ENCODE measurements at places on chromosomes 3 and 15.

- ATAC-seq, result peak; percentile 46
Measured at GRCh38 chr3:151268267-151269235, 9.8 kb downstream of the P2RY14 start.

DNA sequence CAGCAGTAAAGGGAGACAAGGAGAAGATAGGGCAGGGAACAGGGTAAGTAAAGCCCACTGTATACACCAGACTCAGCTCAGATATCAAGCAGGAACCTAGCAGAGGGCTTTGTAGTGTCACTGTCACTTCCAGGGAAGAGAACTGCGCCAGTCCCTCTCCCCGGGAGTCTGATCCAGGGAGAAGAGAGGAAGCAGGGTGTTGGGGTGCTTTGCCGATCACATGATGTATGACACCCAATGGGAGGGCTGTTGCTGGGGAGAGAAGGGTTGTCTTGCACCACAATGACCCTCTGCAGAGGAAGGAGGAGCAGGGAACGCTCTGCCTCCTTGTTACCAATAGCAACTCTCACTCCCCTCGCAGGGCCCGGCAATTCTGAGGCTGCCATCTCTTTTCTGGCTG lies 147.2 kb upstream of the SLC2A2 start:
- ATAC-seq, result no peak

DNA sequence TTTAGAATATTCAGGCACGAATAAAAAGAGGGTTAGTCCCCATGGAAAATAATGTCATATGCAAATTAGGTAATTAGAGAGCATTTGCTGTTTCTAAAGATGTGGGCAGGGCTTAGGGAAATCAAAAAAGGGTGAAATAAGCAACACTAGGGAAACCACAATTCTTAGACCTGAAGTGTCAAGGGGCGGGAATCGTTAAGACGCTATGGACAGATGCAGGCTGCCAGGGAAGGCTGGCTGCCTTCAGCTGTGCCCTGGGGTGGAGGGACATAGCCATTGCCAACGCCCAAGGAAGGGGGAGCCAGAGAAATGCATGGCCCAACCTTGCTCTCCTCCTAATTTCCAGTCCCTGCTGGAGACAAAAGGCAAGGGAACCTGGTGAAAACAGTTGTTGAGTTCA lies 141.7 kb upstream of the PROK2 start:
- ATAC-seq, result no peak

GRCh38 chr3:41041462-41041861 lies 157.8 kb upstream of the CTNNB1 start:
- no peak for ATAC-seq

DNA sequence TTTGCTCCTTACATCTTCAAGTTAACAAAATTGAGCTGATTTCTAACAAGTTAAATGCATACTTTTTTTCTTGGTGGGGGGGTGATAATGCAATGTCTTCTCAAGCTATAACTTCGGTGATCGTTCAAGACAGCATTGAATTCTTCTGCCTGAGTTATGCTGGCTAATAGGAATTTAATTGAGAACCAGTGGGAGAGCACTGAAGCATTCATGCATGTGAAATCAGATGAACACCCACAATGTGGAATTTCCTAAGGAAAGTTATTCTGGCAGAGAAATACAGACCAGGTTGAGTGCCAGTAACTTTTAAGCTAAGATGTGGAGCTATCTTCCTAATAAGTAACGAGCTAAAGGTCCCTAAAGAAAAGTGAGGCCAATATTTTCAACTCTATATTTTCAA lies 3.0 kb downstream of the SPATA16 start:
- ATAC-seq, result no peak

- no peak for ATAC-seq
Measured at GRCh38 chr15:91870876-91871537, 17.5 kb downstream of the SLCO3A1 start.

DNA sequence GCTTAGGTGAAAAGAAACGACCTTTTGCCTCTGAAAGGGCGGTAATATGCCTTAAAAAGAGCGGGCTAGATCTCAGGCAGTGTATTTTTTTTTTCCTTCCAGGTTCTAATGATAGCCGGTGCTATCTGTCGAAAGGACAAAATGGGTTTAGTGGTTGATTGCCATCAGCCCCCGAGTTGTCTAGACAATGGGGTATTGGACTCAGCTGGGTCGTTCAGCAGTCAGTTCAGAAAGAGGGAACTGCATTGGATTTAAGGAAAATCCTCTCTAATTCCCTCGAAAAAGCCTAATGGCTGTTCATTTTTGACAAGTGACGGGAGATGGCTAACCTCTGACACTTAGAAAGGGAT lies 728 bp downstream of the EIF2B5 start:
- ATAC-seq, result no peak

- ATAC-seq, result no peak
Measured at GRCh38 chr15:68706256-68706655, 114.4 kb downstream of the ANP32A start.

DNA sequence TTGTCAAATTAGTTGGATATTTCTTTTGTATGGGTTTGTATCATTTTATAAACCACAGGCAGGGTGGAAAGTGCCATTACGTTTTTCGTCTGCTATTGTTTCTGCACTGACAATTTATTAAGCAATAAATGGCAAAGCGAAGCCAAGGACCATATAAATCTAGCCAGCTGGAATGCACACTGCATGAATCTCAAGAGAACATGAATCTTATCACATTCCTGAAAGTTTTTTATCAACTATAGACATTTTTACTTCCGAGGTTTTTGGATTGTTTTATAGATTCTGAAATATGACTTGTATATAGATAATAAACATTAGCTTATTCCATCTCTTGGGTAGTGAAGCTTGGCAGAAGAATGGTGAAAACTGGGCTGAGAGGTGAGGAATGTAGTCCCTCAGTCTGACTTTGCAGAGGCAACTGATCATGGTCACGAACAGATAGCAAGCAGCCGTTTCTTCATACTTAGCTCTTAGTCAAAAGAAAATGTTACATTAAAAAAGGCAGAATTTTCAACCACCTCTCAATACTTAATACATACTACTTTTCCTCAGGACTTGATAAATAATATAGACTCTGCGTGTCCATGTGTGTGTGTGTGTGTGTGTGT lies 102.7 kb downstream of the OSBPL10 start:
- ATAC-seq, result no peak

DNA sequence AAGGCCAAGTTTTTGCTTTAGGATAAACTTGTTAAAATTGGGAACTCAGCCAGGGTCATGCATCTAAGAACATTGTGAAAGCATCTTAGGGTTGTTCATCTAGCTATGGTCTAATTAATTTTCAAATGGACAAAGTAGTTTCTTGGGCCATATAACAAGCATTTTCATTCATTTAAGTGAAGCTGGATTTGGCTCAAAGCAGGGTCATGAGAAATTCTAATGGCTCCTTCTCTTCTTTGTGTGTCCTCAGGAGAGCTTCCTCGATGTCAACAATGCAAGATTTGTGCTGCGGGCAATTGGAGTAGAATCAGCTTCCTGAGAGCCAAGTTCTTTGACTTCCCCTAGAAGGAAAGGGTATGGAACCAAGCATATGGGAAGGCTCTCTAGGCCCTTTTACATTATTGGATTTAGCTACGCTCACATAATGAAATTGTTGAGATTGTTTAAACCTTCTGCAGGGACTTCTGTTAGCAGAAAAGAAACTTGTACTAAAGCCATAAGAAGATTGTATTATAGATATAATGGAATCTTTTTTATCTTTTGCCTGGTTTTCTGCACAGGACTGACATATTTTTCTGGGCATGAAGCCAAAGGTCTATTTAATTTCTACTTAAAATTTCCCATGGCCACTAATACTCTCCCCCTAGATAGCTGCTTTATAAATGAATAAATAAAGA lies 1.8 kb upstream of the SAMMSON start:
- ATAC-seq, result no peak

- ATAC-seq, result peak; percentile 55
Measured at GRCh38 chr15:73704869-73705645, 20.9 kb downstream of the CD276 start.

DNA sequence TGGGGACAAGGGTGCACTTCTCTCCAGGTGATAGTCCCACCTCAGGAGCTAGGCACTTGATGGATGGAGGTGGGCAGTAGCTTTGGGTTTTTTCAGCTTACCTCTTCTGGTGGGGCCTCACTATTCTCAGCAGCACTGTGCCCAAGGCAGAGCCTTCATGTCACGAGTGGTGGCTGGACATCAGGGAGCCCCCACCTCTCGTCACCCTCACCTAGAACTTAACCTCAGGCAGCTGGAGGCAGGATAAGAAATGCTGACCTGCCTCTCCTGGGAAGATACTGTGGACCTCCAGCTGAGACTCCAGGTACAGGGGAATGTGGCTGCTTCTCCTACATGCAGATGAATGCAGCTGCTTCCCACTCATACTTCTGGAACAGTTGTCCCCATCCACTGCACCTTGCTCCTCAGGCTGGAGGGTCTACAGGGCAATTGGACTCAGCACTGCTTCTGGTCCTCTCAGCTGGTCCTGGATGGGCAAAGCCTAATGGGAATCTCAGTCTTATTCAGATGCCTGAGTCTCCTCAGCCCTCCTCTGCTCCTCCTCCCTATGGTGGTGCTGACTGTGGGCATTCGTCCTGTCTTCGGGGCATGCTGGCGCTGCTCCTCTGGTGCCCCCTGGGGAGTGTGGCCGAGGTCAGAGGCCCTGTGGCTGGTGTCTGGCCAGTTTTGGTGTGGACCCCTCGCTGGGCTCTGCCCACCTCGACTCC lies 129.9 kb downstream of the KLF13 start:
- no peak for ATAC-seq

GRCh38 chr3:173748105-173748504 lies 350.6 kb downstream of the NLGN1 start:
- no peak for ATAC-seq

DNA sequence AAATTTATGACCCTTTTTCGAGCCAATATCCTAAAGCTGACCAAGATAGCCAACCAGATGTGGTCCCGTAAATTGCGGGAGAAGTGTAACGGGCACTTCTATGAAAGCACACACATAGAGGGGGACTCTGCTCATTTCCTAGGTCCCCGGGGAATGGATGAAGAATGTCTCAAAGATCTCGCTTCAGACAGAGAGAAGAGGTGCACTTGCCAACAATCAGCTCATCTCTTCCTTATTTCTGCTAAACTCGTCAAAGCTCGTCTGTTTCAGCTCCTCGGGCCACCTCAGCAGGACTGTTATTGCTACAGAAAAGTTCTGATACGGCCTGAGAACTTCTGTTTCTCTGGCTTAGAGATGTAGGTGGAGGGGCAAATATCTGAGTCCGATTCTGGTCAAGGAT lies 71.8 kb downstream of the TM2D3 start:
- no peak for ATAC-seq

DNA sequence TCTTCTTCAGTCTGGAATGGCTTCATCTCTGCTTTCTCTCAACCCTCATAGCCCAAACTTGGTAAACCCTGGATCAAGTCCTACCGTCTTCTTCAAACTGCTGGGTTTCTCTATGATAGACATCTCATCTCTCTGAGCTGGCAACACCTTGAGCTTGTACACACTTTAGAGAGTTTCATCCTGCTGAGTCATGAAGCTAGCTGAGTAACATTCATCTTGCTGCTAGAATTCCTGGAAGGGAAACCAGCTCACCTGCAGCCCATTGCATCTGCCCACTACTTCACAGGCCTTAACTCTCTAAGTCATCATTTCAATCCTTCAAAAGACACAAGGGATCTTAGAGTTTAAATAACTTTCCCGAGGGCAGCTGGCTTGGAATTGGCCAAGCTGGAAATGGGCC lies 175.5 kb upstream of the RORA start:
- ATAC-seq, result no peak

GRCh38 chr3:4888913-4889846 lies 90.1 kb upstream of the BHLHE40 start:
- ATAC-seq, result peak; percentile 85

DNA sequence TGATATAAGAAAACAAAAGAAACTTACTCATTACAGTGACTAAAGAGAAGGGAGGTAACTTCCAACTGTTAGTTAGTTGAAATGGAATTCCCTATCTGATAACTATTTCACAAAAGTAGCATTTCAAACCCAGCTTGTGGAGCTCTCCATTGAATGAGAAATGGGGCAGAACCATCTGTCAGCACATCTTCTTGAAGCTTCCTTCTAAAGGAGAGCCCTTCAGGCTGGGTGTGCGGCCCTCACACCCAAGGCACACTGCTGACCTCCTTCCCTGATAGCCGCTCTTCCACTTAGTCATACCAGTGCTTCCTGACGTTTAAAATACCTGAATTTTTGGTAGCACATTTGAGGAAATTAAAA lies 28.1 kb upstream of the VEPH1 start:
- ATAC-seq, result no peak

DNA sequence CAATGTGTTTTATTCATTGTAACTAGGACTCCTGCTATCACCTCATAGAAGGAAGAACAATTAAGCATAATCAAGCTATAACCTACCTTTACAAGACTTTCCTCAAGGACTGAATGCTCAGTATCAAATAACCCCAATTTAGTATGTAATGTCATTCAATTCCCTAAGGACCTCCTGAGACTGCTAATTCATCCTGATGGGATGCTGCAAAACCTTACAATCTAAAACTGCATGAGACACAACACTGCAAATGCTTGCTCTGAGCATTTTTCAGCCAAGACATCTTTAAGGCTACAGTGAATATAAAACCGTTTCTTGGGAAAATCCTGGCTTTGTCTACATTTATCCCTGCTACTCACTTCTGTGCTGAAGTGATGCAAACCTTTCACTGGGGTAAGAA lies 69.9 kb downstream of the RYK start:
- no peak for ATAC-seq

DNA sequence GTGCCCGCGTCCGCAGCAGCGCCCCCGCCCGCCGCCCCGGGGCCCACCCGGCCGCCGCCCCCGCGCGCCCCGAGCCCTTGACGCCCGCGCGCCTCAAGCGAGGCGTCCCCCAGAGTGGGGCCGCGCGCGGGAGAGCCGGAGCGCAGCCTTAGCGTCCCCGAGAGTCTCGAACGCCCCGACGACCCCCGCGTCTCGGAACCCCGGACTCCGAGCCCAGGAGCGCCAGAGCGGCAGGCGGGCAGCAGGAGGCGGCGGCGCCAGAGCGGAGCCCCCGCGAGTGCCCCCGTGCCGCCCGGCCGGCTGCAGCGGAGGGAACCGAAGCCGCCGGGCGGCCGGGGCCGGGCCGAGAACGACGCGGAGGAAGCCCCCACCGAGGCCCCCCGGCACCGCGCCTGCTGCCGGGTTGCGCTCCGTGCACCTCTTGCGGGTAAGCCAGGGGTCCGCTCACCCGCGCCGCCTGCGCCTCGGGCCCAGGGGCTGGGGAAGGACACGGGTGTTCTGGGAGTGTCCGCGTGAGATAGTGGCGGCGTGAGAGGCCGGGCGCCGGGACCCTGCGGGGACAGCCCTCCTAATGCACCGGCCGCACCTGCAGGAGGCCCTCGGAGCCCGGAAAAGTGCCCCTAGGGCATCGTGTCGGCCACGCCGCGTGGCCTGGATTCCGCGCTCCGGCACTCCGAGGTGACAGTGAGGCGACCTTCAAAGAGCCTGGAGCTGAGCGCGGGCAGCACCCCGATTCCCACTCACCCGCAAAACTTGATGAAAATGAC lies 52.0 kb upstream of the ULK4 start:
- peak; percentile 3 for ATAC-seq
